ENCODE measurements at places on chromosomes 1 and 21.

DNA sequence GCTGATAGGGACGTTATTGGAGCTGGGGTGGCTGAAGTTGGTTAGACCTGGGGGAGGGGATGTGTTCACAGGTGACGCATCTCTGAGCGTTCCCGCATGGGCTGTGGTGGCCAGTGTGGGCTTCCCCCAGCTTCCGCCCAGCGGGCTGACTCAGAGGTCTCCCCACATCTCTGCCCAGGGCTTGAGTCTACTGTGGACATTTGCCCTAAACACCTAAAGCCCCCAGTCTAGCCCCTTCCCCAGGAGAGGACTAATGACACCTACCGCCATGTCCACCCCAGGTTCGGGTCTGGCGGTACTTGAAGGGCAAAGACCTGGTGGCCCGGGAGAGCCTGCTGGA, 2.0 kb downstream of the AGRN start:
- peak; percentile 21 for DNase-seq

DNA sequence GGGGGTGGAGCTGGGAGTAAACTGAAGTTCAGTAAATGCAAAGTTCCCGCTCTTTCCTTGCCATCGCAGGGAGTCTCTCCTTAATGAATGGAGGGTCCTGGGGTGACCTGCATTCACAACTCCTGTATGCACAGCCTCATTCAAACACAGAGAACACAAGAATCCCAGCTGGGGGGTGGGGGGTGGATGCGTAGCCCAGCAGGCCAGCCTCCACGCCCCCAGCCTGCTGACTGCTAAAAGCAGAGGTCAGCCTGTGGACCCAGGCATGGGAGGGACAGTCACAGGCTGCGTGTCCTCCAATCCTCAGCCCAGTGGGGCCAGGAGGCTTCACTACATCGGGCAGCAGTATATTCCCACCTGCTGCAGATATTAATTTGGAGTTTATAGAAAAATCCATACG, 263.1 kb downstream of the GRIK3 start:
- DNase-seq, result no peak

DNA sequence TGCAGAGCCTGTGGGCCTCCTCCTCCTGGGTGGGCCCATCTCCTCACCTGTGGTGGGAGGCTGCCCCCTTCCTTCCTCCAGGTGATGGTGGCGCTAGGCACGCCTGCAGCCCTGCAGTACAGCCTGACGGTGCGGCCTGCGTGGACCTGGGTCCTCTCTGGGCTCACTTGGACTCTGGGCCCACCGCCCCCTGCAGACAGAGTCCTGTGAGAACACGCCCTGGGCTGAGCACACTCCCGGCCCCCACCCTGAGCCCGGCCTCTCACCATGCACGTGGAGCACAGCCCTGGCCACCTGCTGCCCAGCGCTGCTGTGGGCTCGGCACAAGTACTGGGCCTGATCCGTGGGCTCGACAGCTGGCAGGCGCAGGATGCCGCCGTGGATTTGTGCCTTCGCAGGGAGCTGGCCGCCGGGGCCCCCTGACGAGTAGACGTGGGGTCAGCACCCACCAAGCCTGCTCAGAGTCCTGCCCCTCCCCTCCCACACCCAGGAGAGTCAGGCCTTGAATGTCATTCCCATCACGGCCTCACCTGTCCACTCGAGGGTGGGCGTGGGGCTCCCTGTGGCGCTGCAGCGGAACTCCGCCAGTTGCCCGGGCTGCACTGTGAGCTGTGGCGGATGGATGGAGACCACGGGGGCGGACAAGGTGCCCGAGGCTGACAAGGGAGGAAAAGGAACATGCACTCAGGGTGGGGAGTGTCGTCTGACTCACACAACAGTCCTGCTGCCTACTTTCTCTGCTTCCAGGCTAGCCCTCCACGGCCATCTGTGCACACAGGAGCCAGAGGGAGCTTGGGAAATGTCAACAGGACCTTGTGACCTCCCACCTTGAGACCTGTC, 43.4 kb downstream of the LDLRAD2 start:
- DNase-seq, result peak; percentile 21

DNA sequence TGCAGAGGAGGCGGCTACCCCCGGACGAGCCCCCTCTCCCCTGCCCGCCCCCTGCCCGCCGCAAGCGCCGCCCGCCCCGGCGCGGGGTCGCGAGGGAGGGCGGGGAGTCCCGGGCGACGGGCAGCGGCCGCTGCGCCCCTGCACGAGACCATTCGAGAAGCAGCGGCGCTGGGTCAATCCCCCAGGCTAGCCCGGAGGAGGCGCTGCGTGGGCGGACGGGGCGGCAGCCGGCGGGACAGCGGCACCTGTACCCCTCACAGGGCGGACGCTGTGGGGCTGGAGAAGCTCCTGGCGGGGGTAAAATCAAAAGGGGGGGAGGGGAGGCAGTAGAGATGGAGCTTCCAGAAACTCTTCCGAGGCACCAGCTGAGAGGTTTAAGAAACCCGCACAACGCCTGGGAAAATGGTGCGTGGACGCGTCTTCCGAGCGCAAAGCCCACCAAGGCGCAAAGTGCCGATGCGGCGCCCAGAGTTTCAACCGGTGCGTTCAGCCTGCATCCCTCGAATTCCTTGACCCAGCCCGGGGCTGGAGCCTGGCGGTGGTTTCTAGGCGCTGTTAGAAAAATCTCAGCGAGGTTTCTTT, at the start of gene PLPPR5:
PLPPR5 (minus strand) TSS at position 1 of the 582 bp plus-strand sequence. CDS start 190 bp downstream, outside the sequence.
- DNase-seq, result no peak

DNA sequence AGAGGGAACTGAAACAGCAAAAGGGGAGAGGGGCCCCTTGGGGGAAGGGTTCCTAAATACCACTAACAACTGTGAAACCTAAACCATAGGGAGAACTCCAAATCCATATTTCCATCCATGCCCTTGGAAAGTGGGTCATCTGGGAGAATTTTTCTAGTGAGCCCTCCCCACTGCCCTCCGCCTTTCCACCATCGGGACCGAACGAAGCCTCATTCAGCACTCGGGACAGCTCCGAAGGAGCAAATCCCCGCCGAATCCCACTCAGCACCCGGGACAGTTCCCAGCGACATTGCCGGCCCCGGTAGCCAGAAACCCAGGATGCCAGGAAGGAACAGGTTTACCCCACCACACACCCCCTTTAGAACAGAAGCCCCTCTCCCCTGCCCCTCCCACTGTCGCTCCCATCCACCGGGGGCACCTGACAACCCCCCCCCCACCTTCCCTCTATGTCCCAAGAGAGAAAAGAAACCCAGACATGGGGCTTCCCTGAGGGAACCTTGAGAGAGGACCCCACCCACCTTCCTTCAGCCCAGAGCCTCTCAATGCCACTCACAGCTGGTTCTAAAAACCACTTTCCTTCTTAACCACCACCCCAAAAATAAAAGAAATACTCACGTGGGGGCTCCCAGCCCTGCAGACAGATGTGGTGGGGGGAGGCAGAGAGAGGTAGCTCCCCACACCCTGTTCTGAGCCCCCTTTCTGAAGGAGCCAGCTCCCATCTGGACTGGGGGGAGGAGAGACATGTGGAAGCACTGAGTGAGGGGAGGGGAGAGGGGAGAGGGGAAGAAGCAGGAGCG, 4.5 kb downstream of the DLGAP3 start:
- peak; percentile 52 for DNase-seq

DNA sequence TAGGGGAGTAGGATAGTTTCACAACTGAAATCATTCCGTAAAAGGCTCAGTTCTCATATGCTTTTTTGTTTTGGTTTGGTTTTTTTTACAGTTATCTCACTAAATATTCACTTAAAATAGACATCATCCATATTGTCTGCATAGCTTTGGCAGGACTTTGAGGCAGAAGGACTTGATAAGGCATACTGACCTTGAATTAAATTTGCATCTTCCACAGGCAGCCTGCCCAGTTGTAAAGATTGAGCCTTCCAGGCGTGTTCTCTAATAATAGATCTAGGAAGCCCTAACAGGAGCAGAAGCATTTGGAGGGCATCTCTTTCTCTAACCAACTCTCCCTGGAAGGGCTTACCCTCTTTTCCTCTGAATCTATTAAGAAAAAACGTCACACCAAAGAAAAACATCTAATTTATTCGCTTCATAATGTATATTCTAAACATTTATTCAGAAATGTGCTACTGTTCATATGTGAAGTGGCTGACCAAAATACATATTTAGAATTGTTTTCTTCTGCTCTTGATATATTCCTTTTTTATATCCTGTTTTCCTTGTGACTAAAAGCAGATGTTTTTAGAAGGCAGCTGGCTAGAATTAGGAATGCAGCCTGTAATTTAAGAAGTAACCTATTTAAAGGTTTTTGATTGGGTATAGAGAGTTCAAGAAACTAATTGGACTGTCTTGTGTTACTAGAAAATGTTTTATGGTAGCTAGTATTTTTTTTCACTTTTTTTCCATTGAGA, 20.2 kb downstream of the DESI2 start:
- peak; percentile 58 for DNase-seq

GRCh38 chr1:63886340-63886739, 112.5 kb downstream of the ROR1 start:
- DNase-seq, result peak; percentile 76

DNA sequence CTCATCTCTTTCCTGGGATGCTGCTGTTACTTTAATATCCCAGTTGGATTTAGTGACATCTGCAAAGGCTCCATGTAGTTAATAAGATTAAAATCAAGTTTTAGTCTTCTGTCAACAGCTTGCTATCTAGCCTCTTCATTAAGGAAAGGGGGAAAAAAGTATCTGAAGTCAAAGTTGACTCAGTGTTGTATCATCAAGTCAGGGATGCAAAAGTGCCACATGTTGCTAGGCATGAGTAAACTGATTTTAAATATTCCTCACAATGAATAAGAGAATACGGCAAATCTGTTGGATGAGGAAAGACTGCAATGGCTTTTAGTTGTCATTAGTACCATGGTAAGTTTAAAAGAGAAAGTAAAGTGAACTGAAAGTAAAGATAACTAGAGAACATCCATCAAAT, 383.2 kb upstream of the ZRANB2 start:
- DNase-seq, result peak; percentile 71

DNA sequence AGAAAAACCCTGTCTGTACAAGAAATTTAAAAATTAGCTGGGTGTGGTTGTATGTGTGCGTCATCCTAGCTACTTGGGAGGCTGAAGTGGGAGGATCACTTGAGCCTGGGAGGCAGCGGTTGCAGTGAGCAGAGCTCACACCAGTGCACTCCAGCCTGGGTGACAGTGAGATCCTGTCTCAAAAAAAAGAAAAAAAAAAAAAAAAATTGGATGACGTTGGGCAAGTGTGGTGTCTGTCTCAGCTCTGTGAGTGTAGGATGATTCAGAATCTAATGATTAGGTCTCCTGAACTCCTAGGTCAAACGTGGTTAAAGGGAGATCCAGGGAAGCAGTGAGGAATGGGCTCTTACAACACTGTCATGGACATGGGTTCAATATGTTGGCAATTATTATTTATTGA, 435.9 kb downstream of the KIF26B start:
- DNase-seq, result peak; percentile 71

DNA sequence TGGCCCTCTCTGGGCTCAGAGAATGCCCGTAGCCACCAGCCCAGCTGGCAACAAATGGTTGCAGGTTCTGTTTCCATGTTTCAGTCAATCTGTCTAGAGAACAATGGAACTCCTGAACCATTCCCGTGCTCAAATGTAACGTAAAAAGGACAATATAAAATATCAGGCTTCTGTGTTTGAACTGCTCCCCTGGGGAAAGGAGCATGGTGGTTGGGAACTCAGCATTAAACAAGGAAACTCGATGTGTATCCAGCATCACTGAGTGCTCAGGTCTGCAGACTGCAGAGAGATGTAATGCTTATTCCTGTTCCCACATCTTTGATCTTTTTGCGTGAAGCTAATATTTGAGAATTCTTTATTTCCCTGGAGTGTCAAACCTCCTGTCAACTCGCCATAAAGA, 326.5 kb downstream of the KIF26B start:
- no peak for DNase-seq

DNA sequence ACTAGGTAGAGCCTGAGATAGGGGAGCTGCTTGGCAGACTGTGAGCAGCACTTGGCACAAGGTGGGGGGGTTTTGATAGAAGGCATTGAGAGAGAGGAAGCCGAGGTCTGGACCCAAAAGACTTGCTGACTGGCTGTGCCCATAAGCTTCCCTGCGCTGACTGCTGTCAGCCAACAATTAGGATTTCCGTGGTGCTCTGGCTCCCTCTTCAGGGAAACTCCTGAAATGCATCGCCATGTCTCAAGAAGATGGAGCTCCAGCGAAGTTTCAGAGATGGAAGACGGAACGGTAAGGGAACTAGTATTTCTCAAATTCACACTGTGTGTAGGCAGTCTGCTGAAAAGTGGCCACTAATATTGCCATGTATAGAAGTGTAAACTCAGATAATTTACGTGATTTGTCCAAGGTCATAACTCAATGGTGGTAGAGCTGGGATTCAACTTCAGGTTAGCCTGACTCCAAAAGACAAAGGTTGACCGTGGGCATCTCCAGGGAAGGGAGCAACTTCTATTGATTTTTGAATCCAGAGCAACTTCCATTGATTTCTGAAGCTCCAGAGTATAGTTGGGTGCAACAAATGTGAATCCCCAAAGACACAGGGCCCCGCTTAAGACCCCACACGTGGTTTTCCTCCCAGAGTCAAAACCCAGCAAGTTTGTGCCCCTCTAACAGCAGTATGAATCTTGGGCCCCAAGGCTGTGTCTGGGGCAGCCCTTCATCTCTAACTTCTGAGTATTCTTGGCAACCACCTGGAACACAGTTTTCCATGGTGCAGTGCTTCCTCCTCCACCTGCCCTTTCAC, 44.5 kb upstream of the CRNN start:
- peak; percentile 76 for DNase-seq

GRCh38 chr1:2632051-2632430, 775 bp downstream of the MMEL1 start:
- DNase-seq, result no peak

- DNase-seq, result peak; percentile 66
Observed at GRCh38 chr1:236063919-236064673, 794 bp downstream of the NID1 start.

GRCh38 chr1:216961516-216961915, 238.3 kb upstream of the ESRRG start:
- no peak for DNase-seq

DNA sequence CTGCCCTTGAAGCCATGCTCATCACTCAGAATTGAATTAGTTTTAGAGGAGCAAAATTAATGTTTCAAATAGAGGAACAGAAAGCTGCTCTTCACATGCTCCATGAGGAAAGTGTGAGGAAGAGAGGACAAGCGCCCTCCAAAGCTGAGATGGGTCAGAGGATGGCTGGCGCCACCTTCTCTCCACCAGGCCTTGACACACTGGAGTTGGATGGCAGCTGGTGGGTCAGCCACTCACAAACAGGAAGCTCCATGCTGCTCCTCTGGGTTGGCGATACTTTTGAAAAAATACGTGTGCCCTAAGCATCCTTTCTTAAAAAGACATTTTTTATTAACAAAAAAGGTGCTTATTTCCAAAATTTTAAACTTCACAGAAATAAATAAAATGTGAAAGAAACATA, 3.1 kb upstream of the CD2 start:
- DNase-seq, result no peak

GRCh38 chr21:44893948-44894656, 20.6 kb upstream of the PTTG1IP start:
- DNase-seq, result no peak

- DNase-seq, result no peak
Observed at GRCh38 chr1:208206092-208206698, 38.0 kb downstream of the PLXNA2 start.

GRCh38 chr1:228955691-228956090, 220.4 kb downstream of the RHOU start:
- DNase-seq, result peak; percentile 61
